Neural progenitor cell (in vitro differentiated cells): ENCODE measurements at places on chromosomes 2 and 18. TPM values are rescaled to one million over a fixed set of nuclear protein-coding genes. Genes with fewer than 3 reads are reported as not detected.

The TRPM8 gene
- total RNA-seq, result 4.9 and 7.5 TPM in 2 replicates

GRCh38 chr2:130382313-130382917 is 26.6 kb downstream of the PTPN18 start:
- DNase-seq, result no peak

The NT5C1B gene
- total RNA-seq, result not detected in 2 replicates

DNA sequence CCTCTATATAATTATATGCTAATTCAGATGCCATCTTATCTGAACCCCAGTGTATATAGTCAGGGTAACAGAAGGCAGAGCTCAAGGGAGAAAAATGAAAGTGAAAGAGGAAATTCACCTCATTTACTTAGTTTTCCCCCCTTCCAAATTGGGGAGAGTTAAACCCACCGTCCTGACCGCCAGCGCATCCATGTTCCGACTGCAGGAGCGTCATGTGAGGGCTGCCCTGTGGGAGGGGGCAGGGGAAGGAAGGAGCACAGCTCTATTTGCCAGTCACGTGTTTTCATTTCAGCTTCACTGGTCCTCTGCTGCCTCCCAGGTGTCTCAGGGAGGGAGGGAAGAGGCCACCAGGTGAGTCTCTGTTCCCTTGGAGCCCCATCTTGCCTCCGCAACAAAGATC is 13.2 kb downstream of the CNNM4 start:
- DNase-seq, result no peak

- DNase-seq, result no peak
Observed at GRCh38 chr2:222289278-222290160, 9.3 kb downstream of the PAX3 start.

DNA sequence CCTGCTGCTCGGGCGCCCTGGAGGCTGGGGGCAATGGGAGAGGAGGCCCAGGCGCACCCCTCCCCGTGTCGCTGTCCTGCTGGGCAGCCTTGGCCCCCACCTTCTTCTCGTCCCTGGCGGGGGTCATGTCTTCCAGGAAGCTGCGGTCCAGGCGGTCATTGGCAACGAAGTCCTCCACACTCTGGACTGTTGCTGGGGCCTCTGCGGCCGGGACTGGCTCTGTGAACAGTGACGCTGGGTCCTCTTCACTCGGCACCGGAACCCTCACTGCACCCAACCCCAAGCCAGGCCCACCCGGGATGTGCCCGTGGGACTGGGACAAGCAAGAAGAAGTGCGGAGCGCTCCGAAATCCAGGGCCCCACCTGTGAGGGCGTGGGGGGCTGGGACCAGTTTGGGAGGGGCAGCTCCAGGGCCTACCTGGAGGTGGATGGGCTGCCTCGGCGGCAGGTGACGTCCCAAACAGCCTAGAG is 308.0 kb downstream of the CCDC74A start:
- no peak for DNase-seq

GRCh38 chr2:44189104-44189503 is 20.4 kb downstream of the PPM1B start:
- no peak for DNase-seq

GRCh38 chr2:156680266-156680665 is 244.1 kb downstream of the GPD2 start:
- no peak for DNase-seq

- DNase-seq, result peak; percentile 64
Observed at GRCh38 chr2:43083710-43084698, 142.4 kb downstream of the ZFP36L2 start.
